ENCODE measurements at places on chromosomes 2 and 18. TPM values are rescaled to one million over a fixed set of nuclear protein-coding genes. Genes with fewer than 3 reads are reported as not detected.

Gene COL4A4
- polyA plus RNA-seq: 48.6 TPM

Gene NYAP2
- polyA plus RNA-seq: 0.17 TPM

Gene RAD51AP2
- 0.38 TPM for polyA plus RNA-seq

Gene LIMS4
- polyA plus RNA-seq: 2.1 TPM

Gene CYP27A1
- polyA plus RNA-seq: 49.7 TPM

Gene TTN
- 1.2 TPM for polyA plus RNA-seq

Gene REG3G
- polyA plus RNA-seq: not detected

Gene ERBB4
- 58.8 TPM for polyA plus RNA-seq
